ENCODE measurements at places on chromosomes 16 and 17. TPM values are rescaled to one million over a fixed set of nuclear protein-coding genes. Genes with fewer than 3 reads are reported as not detected.

DNA sequence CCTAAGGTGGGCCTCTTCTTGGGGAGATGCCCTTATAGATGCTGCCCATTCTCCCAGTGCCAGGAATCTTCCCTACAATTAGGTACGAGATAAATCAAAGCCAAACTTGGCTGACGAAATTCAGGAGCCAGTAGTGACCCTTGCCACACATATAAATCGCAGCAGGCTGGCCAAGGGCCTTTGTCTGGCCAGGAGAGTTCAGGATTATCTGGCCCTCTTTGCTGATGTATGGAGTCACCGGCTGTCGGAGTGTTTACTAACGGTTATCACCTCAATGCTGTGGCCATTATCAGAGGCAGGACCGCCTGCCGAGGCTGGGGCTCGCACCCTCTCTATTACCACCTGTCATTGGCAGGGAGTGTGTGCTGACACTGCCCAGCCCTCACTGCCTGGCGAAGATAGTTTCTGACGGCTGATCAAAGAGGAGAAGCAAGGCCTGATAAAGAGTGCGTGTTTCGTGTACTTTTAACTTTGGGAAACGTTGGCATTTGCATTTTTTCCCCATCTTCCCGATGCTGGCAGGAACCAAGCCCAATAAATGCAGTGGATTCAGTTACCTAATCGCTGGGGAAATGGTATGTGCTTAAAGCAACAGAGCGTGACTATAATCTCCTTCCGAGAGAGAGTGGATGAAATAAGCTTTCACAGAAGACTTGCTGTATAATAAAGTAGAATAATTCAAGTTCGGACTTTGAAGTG is 32.8 kb upstream of the TBX2 start:
- no peaks in the 10 kb centered on the region for H3K27me3 ChIP-seq
- no peak overlapping the region for H3K27ac ChIP-seq
- DNase-seq = no peak
- no peaks in the 10 kb centered on the region for H3K36me3 ChIP-seq
- no peaks in the 10 kb centered on the region for H3K4me1 ChIP-seq

DNA sequence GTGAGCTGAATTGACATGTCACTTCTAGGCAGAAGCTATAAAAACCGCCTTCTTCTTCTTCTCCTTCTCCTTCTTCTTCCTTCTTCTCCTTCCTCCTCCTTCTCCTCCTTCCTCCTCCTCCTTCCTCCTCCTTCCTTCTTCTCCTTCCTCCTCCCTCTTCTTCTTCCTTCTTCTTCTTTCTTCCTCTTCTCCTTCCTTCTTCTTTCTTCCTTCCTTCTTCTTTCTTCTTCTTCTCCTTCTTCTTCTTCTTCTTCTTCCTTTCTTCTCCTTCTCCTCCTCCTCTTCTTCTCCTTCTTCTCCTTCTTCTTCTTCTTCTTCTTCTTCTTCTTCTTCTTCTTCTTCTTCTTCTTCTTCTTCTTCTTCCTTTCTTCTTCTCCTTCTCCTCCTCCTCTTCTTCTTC is 4.8 kb upstream of the FBXL19 start:
- no peaks in the 10 kb centered on the region for H3K27me3 ChIP-seq
- H3K4me1 ChIP-seq = peaks cover 13% of the 10 kb centered on the region
- no peaks in the 10 kb centered on the region for H3K36me3 ChIP-seq
- no peak overlapping the region for H3K4me3 ChIP-seq

DNA sequence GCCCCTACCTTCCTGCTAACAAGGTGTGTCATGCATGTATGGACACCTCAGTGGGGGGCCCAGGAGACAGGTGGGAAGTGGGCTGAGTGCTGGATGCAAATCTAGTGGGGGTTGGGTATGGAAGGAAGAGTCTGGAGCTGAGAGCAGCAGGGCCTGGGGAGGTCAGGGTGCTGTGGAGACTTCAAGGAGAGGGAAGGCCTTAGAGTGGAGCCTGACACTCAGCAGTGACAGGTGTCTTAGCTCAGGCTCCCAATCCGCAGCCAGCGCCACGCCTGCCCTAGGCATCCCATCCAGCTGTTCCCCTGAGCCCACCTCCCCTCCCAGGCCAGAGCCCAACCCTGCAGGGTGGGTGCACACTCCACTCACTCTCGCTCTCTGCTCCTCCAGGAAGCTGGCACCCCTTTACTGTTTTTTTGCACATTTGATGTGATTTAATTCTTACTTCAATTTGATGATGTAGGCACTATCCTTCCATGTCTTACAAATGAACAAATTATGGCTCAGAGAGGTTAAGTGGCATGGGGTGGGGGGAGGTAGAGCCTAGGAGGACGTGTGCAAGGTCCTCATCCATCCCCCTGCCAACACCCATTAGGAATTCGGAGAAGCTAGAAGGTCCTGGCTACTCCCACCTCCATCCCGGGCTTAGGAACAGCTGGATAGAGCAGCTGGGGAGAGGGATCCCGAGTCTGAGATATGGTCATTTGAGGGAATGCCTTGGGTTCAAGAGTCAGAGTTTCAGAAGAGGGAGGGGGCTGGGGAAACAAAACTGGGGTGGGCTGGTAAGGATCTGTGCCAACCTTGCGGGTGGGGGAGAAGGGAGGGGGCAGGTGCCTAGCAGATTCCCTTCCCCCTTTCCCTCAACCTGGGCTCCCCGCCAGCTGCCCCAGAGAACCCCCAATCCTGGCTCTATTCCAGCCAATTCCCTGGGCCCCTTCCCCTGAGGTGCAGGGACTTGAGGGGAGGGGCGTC is 2.1 kb downstream of the FAM171A2 start:
- DNase-seq = no peak
- H3K27ac ChIP-seq = no peak overlapping the region
- H3K27me3 ChIP-seq = peaks cover 33% of the 10 kb centered on the region
- H3K36me3 ChIP-seq = no peaks in the 10 kb centered on the region

DNA sequence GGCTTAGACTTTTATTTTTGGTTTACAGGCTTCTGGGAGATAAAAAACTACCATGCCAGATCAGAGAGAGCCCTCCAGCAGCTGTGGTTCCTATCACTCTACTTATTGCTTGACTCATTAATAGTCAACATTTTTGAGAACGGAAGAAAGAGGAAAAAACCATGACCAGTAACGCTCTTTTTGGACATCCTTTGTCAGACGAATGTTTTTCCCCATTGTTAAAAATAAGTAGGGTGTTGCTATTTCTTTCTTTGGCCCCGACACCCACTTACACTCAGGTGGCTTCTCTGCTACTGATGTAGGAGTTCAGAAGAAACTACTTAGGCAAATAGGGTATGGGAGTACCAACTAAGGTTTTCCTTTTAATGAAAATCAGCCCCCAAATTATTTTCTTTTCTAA is 27.5 kb downstream of the TVP23A start:
- no peaks in the 10 kb centered on the region for H3K36me3 ChIP-seq
- no peaks in the 10 kb centered on the region for H3K4me1 ChIP-seq
- no peak overlapping the region for H3K4me3 ChIP-seq
- H3K27me3 ChIP-seq = peaks cover 3% of the 10 kb centered on the region
- no peak for DNase-seq
- H3K27ac ChIP-seq = no peak overlapping the region

DNA sequence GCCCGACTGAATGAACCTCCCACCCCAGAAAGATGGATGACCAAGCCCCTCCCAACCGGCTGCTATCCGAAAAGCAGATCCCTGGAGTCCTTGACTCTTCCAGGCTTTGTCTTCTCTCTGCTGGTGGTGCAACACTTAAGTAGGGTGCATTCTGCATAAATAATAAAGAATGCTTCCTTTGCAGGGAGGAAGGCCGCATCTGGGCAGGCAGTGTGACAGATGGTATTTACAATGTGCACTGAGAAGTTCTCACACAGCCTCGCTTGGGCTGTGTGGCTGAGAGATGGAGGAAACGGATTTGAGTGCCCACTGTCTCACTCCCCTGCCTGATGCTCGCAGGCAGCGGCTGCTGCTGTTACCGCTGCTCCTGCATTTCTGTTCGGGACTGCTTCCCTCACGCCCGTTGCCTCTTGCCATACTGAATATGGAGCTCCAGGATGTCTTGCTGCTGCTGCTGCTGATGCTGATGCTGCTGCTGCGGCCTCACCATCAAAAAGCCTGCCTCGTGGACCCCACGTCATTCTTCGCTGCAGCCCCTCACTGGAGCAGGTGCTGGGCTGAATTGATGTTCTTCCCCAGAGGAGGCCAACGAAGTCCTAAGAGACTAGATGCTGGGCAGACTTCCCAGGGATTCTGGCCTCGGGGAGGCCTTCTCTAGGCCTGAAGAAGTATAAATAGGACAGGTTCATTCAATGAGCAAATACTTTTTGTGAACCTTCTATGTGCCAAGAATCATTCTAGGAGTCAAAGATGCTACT is 7.1 kb upstream of the RHBDL3 start:
- no peaks in the 10 kb centered on the region for H3K36me3 ChIP-seq
- no peak overlapping the region for H3K4me3 ChIP-seq
- H3K27ac ChIP-seq = no peak overlapping the region
- H3K4me1 ChIP-seq = no peaks in the 10 kb centered on the region
- no peak for DNase-seq

DNA sequence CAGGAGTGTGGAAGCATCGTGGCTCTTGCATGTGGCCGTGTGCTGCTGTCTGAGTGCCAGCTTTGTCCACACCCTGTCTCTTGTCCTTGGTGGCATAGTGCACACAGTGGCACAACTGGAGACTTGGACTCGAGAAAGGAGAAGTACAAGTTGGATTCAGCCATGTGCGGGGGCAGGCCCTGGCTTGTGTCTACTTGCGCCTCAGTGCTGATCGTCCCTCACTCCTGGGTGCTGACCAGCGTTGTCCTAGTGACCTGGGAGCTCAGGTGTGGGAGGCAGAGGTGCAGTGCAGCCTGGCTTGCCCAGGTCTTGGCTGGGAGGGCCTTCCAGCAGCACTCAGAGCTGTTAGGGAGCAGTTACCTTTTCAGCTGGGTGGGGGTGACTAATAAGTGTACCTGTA is 20.6 kb downstream of the MPRIP start:
- no peaks in the 10 kb centered on the region for H3K36me3 ChIP-seq
- no peaks in the 10 kb centered on the region for H3K27me3 ChIP-seq
- no peak for DNase-seq
- H3K4me3 ChIP-seq = no peak overlapping the region

GRCh38 chr17:7081341-7082062 is 1.5 kb upstream of the CLEC10A start:
- H3K36me3 ChIP-seq = no peaks in the 10 kb centered on the region
- H3K4me3 ChIP-seq = no peak overlapping the region
- peaks cover 21% of the 10 kb centered on the region for H3K4me1 ChIP-seq
- no peak overlapping the region for H3K27ac ChIP-seq

- no peaks in the 10 kb centered on the region for H3K27me3 ChIP-seq
- no peak overlapping the region for H3K27ac ChIP-seq
- no peaks in the 10 kb centered on the region for H3K36me3 ChIP-seq
- no peak overlapping the region for H3K4me3 ChIP-seq
- no peak for DNase-seq
These were observed 12.1 kb downstream of the SPATA33 start for GRCh38 chr16:89669755-89670154.

DNA sequence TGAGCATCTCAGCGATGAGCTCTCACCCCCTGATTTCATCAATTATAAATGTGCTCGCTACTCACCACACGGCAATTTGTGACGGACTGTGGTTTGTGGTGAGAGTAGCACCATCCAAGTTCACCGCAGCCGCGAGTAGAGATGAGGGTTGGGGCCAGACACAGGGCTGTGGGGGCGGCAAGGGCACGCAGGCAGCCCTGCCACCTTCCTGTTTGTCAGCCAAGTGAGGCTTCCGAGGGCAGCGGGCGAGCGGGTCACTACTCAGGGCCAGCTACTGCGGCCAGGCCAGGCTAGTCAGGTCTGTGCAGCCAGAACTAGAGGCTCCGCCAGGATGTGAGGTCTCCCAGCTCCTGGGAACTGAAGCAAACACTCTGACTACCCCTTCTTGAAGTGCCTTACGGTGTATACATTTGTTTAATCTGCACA is 39.6 kb upstream of the MEOX1 start:
- H3K36me3 ChIP-seq = no peaks in the 10 kb centered on the region
- H3K27ac ChIP-seq = no peak overlapping the region
- H3K4me3 ChIP-seq = peak overlapping the region; percentile 27

EME1 gene
- total RNA-seq = 42.9 TPM

NOXO1 gene
- total RNA-seq = 1.8 TPM

Measured in activated T-cell treated with anti-CD3 and anti-CD28 coated beads, Interleukin-2, amount 50 U/mL, for 72 hours (primary cell).